ENCODE measurements at places on chromosomes 3 and 15.

DNA sequence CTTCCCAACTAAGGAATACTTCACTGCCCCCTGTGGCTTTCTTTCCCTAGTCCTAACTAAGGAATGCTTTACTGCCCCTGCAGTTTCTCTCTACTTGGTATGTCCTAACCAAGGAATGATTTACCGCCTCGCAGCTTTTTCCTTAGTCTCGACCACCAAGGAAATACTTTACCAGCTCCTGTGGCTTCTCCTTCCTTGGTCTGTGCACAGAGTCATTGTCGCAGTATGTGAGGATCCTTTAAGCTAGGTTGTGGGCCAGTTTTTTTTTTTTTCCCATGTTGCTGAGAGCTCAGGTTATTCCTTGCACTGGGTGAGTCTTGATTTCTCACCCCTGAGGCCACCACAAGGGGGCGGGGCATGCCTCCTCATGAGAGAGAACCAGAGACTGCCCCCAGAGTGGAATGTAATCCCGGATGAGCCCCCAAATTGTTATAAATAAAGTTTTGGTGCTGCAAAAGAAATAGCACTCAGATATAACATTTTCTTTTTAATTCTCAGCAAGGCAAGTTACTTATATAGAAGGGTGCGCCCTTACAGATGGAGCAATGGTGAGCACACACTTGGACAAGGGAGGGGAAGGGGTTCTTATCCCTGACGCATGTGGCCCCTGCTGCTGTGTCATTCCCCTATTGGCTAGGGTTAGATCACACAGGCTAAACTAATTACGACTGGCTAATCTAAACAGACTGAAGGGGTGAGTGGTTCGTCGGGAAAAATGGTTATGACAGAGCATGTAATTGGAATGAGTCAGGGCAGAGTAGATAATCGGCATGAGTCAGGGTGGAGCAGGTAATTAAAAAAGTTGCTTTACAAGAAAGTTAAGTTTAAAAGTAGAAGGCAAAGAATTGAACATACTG lies 27.0 kb downstream of the NDUFB4 start:
- DNase-seq = no peak

- DNase-seq = no peak
These were observed 25.9 kb downstream of the MELTF start for GRCh38 chr3:197003461-197004385.

- DNase-seq = no peak
These were observed 82.0 kb downstream of the CNTN3 start for GRCh38 chr3:74532446-74532845.

DNA sequence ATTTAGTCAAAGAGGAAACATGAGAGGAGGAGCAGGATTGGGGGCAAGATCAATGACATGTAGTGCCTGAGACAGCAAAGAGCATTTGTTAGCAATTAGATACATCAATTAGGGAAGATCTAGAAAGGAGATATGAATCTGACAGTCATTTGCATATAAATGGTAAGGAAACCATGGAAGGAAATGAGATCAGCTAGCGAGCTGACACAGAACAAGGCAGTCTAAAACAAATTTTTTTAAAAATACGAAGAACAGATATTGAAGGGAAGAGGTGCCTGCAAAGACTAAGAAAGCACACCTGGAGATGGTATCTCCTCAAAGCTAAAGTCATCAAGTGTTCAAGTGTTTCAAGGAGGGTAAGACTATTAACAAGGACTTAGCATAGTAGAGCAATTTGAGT lies 4.6 kb downstream of the EPM2AIP1 start:
- DNase-seq = no peak

- no peak for DNase-seq
These were observed 172.6 kb upstream of the LRRC3B start for GRCh38 chr3:26449996-26450395.

DNA sequence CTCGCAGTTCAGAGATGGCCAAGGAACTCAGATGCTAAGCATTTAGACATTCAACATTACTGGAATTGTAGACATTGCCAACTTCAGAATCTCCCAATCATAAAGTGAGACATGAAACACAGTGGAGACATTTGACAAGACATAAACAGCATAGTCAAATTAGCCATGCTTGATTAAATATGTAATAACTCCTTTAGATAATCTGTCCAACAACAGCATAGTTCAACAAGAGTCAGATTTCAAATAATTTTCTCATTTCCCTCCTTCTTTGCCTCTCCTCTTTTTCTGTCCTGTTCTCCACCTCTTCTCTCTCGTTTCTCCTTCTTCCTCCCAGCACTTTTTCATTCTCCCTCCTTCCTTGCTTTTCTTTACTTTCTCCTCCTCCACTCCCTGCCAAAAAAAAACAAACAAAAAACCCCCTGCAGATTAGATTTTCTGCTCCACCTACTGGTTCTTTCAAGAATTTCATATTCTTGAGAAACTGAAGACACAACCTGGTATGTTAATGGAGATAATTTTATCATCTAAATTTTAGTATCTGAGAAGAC lies 20.2 kb downstream of the CPOX start:
- no peak for DNase-seq

DNA sequence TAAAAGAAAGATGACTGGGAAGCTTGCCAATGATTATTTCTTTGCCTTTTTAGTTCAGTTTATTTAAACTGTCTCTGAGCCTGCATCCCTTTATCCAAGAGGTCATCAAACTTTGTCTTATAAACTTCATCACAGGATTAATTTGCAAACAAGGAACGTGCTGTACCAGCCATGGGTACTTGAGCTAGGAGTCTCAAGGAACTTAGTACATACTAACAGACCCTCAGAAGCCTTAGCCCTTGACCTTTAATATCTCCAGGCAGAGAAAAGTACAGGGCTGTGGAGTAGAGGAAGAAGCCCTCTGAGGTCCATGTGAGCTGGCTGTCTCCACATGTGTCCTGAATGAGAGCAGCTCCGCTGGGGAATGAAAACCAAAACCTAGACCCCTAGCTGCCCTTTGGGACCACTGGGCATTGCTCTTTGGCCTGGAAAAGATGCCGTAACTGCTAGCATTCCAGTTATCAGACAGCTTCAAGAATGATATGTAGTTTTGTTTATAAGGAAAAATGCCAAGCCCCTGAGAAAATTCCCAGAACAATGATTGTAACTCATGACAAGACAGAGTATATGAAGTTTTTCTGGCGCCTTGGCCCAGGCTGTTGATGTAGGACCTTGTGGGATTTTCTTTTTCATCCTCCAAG lies 92.1 kb downstream of the ASB7 start:
- no peak for DNase-seq

DNA sequence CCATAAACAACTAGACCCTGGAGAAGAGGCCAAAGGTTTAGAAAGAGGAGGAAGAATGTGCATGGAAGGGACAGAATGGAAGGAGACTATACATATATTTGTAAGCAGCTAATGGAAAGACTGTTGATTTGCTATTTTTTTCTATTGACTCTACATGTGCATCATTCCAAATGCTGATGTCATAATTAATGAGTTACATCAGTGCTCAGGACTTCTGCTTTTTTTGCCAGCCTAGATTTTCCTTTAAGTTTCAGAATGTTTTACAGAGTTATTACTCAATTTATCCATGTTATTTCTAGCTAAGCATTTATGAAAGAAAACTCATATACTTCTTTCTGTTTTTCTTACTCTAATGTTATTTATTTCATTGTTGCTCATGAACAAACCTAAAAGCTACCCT lies 62.6 kb upstream of the VGLL3 start:
- no peak for DNase-seq

DNA sequence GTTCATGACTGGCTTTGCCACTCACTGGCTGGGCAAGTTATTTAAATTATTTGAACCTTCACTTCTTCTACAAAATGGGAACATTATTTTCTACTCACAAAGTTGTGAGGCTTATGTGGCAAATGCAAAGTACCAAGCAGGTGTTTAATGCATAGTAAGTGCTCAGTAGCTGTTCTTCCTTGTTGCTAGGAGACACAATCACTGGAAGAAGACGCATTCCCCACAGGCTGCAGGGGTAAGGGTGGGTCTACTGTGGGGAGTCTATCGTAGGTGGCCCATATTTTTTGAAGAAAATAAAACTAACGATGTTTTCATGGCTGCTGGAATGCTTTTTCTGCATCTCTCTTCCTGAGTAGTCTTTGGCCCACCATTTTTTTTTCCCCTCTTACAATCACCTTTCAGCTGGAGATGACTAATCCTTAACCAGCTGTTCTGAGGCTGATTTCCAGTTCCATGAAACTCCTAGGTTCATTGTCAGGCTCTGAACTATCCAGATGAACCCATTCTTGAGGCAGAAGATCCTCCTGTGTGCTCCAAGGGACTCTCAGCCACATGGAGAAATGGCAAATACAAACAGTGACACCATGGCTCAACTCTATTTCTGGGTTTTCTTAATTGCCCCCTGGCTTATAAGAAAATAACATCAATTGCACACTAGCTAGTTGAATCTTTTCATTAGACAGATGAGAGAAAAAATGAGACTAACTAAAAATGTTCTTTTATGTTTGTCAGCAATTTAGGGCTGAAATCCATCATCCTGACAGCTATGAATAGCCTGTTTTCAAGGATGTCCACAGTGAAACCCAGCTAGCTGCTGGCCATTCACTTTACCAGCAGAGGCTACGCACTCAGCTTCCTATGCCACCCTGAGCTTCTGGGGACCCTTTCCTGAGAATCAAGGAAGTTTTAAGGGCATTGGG lies 108.3 kb upstream of the ETV5 start:
- DNase-seq = no peak

DNA sequence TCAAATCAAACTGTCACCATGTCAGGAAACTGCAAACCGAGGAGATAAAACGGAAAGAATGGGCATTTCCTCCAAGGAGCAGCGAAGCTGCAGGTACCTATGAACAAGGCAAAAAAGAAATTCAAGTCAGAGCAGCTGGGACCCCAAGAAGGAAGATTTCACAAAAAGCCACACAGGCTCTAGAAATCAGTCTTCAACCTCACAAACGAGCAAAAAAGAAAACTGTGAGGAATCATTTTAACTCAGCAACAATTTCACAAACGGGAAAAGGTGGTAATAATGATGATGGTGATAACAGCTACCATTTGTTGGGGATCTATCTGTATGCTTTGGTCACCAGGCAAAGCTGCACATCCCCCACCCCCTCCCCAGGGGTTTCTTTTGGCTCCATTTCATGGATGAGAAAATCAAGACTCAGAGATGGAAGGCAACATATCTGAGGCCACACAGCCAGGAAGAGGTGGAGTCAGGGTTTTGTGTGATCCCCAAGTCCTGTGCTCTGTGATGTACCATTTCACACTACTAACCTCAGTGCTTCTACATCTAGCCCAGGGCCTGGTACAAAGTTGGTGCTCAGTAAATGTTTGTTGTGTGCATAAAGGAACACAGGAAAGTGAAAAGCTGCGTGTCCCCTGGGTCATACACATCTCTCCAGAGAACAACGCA lies 109.9 kb downstream of the IQSEC1 start:
- DNase-seq = no peak

- no peak for DNase-seq
These were observed 65.1 kb upstream of the EPHA3 start for GRCh38 chr3:89042236-89042835.

GRCh38 chr3:181956122-181956521 lies 244.4 kb downstream of the SOX2 start:
- no peak for DNase-seq

DNA sequence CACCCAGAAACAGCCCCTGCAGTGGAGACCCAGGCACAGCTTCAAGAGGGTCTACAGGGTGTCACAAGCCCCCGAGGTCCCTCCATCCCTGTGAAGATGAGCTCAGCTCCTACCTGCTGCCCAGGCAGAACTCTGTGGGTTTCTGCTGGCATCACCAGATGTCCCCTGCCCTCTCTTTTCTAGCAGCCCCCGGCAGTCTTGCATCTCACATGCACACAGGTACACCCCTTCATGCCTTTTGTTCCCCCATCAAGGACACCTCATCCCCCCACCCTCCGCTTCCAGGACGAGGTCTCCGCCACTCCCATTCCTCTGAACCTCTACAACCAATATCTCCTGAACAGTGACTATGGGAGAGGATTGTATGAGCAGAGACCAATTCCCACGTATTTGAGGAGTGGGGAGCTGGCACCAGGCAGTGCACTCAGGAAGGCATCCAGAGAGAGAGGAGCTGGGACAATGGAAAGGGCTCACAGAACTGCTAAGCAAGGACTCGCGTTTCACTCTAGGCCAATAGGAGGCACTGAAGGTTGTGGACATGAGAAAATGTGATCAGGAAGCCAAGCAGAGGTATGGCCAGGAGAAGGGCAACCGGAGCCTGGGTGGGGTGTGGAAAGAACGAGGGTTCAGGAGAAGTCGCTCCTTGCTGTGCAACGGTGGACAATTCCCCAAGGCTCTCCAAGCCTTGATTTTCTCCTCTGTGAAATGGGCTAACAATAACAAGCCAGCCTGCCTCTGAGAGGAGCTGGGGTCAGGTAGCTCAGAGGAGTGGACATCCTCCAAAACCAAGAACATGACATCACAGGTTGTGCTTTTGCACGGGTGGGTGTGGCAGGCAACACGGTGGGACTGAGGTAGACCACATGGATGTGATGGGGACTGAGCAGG lies 115.2 kb downstream of the CHSY1 start:
- DNase-seq = no peak

- no peak for DNase-seq
These were observed 57.5 kb upstream of the KLF13 start for GRCh38 chr15:31268911-31269784.

- no peak for DNase-seq
These were observed 11.7 kb downstream of the SLC25A36 start for GRCh38 chr3:140953028-140953960.

DNA sequence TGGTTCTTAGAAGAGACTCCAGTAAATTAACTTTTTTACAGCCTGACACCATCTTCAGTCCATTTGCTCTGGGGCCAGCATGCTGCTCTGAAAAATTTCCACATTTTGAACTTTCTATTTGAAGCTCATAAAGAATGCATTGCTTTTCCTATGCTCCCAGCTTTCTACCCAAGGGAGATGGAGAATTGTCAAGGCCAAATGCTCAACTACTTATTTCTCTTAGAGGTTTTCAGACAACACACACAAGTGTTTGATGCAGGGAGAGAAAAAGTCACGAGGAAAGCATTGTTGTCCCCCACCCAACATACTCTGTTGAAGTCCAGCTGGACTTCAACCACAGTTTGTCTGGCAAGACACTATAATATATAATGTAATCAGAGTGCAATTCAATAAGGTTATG lies 100.3 kb upstream of the CADPS start:
- DNase-seq = no peak

GRCh38 chr3:64262574-64263114 lies 37.4 kb upstream of the PRICKLE2 start:
- DNase-seq = no peak

GRCh38 chr3:153602801-153603200 lies 440.8 kb downstream of the RAP2B start:
- DNase-seq = no peak

DNA sequence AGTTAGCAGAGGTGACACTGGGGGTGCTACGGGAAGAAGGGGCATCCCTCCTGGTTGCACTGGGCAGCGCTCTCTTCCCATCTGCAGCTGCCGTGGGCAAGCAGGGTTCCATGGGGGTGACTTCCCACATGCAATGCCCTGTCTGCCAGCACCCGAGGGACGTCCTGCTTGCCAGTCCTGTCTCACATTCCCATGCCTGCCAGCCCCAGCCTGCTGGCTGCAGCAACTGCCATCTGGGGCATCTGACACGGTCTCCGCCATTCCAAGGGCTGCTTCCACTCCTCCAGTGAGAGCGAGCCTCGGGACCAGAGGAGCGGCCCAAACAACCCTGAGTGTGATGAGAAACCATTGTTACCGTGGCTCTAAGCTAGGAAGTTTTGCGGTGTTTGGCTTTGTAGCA lies 45.4 kb upstream of the RPL32 start:
- no peak for DNase-seq

- no peak for DNase-seq
These were observed 54.8 kb downstream of the CHCHD6 start for GRCh38 chr3:126758882-126759281.

All from activated gamma-delta T cell treated with anti-CD3 and anti-CD28 coated beads, Interleukin-2, amount 50 U/mL, for 16 hours (primary cell).